ENCODE measurements at places on chromosomes 7 and 10.

DNA sequence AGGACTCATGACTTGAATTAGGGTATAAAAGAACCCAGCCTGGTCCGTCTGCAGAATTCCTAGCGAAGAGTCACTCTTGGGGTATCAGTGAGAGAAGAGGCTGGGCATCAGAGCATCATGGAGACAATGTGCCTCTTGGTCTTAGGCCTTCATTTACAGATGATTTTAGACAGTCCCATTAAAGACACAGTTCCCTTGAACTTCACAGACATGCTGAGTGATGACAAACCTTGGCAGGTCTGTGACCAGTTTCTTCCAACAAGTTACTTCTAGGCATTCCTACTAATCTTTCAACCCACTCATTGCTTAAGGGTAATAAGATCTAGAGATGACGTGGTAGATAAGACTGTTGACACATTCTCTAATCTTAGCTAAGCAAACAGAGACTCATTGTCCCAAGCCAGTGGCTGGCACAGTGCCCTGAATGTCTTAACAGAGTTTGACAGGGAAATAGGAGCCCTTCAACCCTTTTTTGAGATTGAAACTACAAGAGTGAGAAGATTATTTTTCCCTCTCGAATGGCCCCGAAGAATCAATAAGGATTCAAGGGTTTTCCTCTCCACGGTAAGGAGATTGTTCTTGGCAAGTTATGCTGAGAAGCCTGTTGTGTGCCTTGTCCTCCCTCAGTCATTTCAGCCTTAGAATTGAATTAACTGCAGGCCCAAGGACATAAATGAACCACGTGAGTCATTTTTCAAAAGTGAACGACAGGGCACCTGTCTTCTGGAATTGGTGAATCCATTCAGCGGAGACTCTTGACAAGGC is 281.1 kb downstream of the CCDC3 start:
- DNase-seq, result no peak

GRCh38 chr7:84492098-84493034 is 297.8 kb upstream of the SEMA3A start:
- DNase-seq, result no peak

GRCh38 chr7:16594061-16594460 is 51.5 kb downstream of the ANKMY2 start:
- no peak for DNase-seq

GRCh38 chr10:100808876-100809275 is 63.5 kb downstream of the PAX2 start:
- no peak for DNase-seq

DNA sequence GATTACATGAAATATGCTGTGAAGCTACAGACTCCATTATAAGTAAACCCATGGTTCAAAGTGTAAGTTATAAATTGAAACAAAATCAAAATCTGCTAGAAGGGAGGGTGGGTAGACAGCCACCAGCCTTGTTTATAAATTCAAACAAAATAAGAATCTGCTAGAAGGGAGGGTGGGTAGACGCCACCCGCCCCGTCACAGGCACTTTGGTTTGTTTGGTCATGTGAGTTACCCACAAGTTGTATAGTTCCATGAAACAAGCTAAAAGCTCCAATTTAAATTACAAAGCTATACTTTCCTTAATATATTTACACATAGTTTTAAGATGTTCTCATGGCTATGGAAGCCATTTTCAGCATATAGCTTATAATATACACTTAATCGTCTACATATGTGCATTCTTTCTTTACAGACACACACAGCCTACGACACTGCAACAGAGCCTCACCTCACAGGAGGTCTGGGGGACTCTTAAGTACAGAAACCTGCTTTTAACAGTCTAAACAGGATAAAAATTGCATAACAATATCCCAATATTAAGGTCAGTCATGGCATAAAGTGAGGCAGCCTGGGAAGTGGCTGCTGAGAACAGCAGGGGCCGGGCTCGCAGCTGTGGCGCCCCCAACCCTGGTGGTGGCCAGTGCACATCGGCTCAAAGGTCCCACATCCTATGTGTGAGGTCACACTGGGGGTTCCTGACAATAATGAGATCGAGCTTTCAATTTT is 28.1 kb upstream of the NCAPG2 start:
- DNase-seq, result no peak

DNA sequence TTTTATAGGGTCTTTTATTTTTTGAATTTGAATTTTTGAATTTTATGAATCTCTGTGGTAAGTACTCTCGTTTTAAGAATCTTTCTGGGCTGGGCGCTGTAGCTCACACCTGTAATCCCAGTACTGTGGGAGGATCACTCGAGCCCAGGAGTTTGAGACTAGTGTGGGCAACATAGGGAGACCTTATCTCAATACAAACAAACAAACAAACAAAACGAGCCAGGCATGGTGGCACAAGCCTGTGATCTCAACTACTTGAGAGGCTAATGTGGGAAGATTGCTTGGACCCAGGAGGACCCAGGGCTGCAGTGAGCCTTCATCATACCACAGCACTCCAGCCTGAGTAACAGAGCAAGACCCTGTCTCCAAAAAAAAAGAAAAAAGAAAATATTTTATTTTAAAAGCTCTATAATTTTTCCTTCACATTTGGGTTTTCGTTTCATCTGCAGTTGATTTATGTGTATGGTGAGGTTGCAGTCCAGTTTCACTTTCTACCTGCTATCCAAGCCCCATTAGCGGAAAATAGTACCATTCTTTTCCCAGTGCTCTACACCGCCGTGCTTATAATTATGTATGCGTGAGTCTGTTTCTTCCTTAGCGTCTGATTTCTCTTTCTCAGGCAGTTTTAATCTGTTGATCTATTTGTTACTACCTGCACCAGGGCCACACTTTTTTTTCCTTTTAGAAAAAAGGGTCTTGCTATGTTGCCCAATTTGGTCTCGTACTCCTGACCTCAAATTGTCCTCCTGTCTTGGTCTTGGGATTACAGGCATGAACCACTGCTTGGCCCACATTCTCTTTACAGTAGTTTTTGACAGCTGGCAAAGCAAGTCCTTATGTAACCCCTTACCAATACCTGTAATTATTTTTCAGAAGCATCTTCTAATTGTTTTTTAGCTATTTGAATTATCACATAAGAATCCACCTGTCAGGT is 21.7 kb downstream of the TRIM24 start:
- DNase-seq, result no peak

DNA sequence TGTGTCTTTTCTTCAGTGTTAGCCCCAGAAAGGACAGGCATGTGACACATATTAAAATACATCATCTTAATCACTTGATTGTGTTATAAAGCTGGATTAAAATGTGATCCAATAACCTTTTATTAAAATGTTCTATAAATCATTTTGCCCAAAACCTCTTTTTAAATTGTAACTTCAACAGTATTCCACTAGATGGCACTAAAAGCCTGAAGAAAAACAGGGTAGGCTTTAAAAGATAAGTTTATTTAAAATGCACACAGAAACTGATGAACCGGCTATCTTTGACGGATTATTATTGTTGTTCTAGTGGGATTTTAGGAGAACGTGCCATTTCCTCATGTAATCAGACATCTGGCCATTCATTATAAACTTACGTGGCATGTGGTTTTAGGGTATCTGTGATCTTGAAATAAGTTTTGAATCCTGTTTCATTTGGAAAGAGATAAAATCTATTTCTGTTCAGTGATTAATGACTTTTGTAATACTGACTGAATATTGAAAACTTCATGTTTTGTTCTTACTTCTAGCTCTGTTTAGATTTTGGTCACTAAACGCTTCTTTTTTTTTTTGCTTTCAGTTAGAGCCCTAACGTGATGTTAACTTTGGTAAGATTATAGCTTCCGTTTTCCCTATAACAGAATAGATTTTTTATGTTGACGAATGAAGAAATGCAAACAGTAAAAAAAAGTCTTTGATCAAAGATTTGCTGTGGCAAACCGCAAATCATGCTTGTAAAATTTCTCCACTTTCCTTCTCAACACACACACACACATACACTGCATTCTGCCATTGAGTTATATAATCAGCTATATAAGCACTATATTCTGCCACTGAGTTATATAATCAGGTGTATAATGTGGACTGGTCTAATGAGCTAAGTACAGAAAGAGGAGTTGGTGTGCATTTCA is 13.6 kb downstream of the VPS50 start:
- no peak for DNase-seq

DNA sequence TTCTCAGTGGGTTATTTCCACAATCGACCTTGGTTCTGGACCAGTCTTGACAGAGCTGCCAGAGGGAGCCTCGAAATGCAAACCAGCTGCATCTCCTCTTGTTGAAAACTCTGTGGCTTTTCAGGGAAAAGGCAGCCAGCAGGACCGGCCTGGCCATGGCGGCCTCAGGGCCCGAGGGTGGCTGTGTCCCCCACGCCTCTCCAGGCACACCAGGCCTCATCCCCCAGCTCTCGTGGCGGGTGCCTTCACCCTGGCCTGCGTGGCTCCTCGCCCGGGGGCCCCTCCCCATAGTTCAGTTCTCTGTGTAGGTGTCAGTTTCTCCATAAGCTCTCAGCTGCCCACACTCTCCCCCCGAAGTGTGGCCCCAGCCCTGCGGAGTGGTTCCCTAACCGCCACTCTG is 63.5 kb downstream of the MGMT start:
- no peak for DNase-seq

DNA sequence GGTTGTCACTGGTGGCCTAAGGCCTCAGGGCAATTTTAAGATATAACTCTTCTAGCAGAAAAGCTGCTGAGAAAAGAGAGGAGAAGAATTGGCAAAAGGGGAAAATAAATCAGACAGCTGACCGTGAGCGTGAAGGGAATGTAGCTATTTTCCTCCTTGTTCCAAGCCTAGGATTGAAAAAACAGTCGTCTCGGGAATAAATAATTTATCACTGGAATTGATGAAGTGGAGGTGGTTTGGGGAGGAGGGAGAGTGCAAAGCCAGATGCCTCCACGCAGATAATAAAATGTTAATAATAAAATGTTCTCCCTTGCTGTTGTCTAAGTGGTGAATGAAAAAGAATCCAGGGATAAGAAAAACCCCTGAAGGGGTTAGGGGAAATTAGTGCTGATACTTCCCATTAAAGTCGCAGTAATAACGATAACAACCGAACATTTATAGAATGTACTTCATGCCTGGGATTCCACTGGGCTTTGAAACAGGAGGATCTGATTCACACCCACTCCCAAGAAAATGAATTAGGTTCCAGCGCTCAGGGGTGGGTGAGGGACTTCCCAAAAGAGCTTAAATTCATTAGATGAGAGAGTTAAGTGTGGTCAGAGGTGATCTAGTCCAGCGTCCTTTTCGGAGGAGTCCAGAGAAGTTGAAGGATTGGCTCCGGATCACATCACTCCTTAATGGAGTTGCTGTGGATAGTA is 27.3 kb downstream of the BAMBI start:
- DNase-seq, result no peak

DNA sequence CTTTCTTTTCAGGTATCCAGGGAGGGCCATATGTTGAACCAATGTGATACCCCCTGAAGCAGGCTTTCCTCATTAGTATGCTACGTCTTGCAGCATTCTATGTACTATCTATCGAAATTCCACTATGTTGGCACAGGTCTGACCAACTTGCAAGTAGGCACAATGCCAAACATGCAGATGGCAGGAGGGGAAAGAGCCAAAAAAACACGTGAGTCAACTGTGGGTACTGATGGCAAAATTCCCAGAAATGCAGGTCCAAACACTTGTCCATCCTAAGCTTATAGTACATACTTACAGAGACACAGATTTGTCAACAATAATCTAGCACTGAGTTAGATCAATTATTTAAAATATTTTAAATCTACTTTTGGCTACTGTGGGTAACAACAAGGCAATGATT is 394.9 kb downstream of the DGKB start:
- DNase-seq, result no peak

DNA sequence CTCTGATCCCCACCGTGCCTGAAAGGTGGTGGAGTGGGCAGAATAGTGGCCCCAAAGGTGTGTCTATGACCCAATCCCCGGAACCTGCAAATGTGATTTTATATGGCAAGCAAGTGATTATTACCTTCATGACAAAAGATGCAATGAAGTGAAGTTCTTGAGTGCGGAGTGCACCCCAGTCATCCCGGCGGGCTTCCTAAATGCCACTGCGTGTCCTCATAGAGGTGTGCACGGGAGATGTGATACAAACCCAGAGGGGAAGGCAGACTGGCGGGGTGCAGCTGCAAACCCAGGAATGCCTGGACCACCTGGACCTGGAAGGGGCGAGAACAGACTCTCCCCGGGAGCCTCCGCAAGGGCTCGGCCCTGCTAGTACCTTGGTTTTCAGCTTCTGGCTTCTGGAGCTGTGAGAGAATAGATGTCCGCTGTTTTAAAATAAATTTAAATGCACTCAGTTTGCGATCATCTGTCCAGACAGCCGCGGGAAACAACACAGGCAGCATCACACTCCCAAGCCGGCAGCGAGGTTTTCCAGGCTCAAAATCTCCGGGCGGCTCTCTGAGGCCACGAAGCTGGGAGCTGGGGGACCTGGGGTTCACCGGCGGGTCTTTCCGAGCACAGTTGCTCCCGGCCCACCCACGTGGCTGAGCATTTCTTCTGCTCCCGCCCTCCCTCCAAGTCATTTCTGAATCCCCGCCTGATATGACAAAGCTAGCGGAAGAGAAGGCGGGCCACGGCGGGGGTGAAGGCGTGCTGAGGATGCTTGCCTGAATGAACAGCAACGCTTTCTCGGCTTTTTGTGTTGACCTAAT is 50.4 kb upstream of the EBF3 start:
- DNase-seq, result peak; percentile 46

- no peak for DNase-seq
These were observed 28.2 kb downstream of the ZCCHC24 start for GRCh38 chr10:79417266-79417665.

DNA sequence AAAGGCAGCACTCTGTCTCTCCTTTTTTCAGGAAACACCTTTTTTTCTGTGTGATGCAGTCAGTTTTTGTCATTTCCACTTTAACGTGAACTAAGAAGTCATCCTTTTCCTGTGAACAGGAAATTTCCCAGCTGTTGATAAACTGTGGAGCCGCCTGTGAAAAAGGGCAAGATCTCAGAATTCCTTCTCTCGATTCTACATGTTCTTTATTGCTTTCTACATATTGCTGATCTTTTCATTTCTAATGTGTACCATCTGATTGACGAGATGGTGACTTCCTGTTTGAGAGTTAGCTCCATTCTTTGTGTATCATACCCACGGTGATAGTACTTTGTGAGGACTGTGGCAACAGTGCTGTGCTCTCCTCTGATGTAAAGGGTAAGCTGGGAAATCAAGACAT is 50.4 kb downstream of the ADD3 start:
- no peak for DNase-seq

DNA sequence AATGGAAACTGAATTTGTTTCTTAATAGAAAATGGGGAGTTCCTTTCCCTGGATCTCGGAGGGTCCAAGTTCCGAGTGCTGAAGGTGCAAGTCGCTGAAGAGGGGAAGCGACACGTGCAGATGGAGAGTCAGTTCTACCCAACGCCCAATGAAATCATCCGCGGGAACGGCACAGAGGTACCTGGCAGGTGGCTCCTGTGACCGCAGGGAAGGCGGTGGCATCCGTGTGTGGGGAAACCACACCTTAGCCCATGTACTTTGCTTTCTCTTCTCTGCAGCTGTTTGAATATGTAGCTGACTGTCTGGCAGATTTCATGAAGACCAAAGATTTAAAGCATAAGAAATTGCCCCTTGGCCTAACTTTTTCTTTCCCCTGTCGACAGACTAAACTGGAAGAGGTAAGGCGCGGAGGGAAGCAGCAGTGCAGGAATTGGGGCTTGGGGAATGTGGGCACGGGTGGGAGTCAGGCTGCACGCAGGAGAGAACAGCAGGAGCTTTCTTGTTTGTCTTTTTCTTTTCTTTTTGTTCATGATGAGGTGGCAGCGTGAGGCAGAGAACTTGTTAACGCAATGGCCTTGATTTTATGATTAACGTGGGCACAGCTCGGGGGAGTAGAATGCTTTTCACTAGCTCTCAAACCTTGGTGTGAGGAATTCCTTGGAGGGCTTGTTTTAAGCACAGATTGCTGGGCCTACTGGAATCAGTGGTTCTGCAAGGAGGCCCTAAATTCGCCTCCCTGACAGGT is 12.8 kb downstream of the HKDC1 start:
- no peak for DNase-seq

Data from activated CD8-positive, alpha-beta memory T cell treated with anti-CD3 and anti-CD28 coated beads for 24 hours (primary cell).